Karpas-422 (cell line): ENCODE measurements at places on chromosomes 12 and 14.
A peak's percentile ranks its signal among the peaks of the same experiment; 100 is the strongest.

DNA sequence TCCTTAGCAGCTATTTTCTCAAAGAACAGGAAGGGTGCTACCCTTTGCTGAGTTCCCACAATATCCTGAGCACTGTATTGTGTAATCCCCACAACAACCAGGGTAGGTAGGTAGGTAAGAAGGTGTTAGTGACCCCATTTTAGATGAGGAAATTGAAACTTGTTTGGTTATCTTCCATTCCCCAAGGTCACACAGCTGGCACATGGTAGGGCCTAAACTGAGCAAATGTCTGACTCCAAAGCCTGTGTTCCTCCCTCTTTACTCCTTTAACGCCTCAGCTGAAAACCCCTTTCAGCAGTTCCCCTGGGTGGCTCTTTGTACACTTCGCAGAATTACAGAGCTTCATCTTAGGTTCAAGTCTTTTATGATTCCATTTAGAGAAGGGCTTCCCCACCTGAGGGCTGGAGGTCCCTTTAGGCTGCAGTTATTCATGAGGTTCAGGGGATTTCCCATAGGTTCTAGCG, 26.5 kb upstream of the RIC8B start:
- DNase-seq: no peak

- DNase-seq: no peak
These were observed 6.0 kb upstream of the CIROP start for GRCh38 chr14:23110579-23111365.

- no peak for DNase-seq
These were observed 354.4 kb upstream of the FLRT2 start for GRCh38 chr14:85175556-85175955.

- no peak for DNase-seq
These were observed 109.1 kb downstream of the C12orf50 start for GRCh38 chr12:87920139-87920538.

DNA sequence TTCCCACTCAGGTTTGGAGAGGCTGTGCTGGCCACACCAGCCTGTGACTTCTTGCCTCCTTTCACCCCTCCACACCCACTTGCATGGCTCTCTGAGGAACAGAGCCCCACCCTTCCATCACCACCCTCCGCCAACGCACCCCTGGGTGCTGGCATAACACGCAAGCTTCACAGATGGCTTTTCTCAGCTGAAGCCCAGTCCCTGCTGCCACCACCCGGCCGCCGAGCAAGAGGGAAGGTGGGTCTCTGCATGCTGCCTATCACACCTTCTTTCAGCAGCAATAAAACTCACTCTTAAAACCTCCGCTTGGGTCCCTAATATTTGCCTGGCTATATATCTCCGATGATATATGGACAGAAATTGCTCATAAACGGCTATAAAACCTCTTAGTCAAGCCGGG, 41.6 kb downstream of the SMUG1 start:
- DNase-seq: peak; percentile 45

- DNase-seq: no peak
These were observed 265.7 kb downstream of the AEBP2 start for GRCh38 chr12:19704966-19705365.

- peak; percentile 94 for DNase-seq
These were observed 1.4 kb downstream of the IFFO1 start for GRCh38 chr12:6554168-6555017.

DNA sequence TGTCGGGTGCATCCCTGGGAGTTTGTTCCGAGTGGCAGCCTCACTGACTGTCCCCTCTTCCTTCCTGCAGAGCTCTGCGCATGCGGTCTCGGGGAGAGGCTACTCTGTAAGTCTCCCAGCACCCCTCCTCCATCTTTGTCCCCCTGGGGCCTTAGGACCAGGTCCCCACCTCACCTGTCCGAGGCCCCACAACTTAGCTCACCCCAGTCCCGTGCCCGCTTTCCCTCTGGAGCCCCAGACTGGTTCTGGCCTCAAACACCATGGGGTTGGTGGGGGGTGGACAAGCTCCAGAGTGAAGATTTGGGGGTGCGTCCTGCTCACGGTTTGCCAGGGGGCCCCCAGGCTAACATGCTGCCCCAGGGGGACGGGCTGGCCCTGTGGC, 37.9 kb downstream of the FBRSL1 start:
- no peak for DNase-seq

GRCh38 chr14:94522115-94522724, 13.0 kb upstream of the SERPINA12 start:
- DNase-seq: no peak

DNA sequence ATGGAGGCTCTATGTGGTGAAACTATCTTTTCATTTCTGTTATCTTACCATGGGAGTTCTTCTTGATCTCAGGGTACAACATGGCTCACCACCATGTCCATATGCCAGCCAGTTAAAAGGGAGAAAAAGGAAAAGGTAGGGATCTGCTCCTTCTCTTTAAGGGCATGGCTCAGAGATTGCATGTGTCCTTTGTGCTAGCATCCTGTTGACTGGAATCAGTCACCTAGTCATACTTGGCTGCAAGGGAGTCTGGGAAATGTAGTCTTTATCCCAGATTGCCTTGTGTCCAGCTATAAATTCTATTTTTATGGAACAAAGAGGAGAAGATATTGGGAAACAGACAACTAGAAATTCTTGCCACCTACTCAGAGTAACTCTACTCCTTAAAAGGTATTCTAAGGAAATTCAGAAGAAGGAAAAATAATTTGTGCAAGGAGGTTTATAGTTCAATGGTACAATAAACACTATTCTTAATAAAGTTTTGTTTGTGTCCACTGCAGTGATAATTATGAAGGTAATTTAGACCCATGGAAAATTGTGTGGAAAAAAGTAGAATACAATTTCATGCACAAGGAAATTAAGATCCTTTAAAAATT, 86.4 kb upstream of the RPH3A start:
- DNase-seq: no peak

DNA sequence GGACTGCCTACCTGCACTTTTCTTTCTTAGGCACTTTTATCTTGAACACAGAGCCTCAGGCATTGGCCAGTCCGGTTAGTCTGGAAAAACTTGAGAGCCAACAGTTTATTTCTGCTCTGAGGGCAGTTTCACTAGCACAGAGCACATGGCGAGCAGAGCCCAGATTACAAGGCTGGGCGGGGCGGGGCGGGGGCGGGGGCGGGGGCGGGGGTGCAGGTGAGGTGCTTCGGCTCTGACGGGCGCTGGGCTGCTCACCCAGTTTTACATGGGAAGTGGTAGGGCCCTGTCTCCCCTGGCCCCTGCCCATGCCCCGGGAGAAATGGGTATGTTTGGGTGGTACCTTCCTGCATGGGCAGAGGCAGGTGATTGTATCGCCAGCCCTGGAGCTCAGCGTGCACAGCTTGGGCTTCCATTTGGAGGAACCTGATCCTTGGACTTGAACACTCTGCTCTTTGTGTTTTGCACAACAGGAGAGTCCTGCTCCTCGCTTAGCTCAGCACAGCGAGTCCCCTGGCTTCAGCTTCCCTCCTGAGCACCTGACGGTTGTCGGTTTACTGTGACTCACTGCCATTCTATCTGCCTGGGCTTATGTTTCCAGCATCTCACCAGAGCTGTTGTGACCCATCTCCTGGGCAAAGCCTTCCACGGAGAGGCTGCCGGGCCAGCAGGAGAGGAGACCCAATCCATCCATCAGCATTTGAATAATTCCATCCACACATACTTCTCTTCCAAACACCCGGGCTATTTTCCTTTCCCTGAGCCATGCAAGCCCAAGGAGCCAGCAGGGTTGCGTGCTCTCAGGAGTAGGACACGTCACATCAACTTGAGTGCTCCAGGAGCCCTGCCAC, 108.5 kb downstream of the ARF6 start:
- DNase-seq: peak; percentile 79

- DNase-seq: no peak
These were observed 278.6 kb downstream of the MED13L start for GRCh38 chr12:115998794-115999478.

GRCh38 chr14:90760591-90761316, 55.5 kb downstream of the TTC7B start:
- DNase-seq: peak; percentile 57

- DNase-seq: no peak
These were observed 7.1 kb upstream of the OAS2 start for GRCh38 chr12:112971248-112971647.
